SW480 (cell line): ENCODE measurements at places on chromosomes 6 and 20.
A peak's percentile ranks its signal among the peaks of the same experiment; 100 is the strongest.

DNA sequence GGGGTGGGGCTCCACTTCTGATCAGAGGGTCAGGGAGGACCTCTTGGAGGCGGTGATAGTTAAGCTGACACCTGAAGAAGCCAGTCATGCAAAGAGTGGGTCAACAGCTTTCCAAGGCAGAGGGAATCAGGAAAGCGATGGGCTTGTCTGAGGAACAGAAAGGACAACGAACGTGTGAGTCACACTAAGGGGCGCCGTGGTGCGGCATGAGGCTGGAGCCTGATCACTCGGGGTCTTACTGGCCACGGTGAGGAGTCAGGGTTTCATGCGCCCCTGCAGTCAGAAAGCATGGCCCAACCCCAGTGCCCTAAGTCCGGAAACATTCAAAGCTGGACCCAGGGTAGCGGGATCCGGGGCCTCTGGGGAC is 50.6 kb upstream of the SLC32A1 start:
- DNase-seq: no peak

DNA sequence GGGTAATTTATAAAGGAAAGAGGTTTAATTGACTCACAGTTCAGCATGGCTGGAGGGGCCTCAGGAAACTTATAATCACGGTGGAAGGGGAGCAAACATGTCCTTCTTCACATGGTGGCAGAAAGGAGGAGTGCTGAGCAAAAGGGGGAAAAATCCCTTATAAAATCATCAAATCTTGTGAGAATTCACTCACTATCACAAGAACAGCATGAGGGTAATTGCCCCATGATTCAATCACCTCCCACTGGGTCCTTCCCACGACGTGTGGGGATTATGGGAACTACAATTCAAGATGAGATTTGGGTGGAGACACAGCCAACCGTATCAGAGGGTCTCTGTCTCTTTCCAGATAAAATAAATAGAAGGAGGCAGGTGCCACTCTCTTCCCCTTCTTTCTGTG is 48.7 kb downstream of the TNFAIP3 start:
- DNase-seq: no peak

DNA sequence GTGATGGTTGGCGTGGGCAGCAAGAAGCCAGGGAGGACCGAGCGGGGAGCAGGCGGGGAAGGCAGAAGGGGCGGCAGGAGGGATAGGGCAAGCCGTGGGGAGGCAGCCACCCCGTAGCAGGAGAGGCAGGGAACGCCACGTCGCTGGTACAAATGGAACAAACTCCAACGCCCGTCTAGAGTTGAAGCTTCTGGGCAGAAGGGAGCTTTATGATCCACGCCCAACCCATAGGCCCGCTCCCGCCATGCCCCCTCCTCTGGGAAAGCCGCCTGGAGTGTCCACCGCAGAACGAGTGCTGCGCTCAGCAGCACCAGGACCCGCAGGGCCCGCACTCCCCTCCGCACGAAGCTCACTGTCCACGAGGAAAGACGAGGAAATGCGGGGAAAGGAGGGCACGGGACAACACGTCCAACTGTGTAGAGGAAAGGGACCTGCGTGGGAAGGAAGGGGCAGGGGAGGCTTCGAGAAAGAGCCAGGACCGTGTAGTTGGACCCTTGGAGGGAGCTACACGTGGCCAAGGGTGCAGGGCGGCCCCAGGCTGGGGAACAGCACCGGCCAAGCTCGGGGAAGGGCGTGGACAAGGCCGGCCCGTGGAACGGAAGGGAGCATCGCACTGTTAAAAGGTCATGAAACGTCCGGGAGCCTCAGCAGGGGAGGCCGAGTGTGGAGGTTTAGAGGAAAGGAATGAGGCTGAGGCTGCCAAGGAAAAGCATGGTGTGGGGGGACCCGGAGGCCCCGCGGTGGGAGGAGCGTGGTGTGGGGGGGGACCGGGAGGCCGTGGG is 204.0 kb downstream of the DLL1 start:
- DNase-seq: no peak

DNA sequence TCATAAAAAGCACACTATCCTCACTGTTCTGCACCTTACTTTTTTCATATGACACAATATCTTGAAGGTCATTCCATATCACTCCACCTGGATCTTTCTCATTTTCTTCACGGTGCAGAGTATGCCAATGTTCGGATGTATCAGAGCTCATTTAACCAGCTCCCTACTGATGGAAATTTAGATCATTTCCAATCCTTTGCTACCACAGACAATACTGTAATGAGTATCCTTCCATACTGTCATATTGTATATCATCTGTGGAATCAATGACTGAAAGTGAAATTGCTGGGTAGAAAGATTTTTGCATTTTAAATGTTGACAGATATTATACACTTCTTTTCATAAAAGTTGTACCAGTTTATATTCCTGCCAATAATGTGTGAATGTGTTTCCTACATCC is 2.2 kb upstream of the RAB44 start:
- DNase-seq: no peak

DNA sequence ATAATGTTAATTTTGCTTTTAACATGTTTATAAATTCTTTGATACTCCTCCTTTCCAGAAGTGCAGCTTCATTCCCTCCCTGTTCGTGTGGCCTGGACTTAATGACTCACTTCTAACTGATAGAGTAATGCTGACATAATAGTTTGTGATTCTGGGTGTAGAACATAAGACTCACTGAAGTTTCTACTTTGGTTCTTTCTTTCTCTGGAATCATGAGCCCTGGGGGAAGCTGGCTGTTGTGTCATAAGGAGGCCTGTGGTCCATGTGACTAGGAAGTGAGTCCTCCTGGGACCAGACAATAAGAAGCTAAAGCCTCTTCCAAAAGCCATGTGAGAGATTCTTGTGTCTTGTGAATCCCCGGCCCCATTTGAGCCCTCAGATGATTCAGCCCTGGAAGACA is 30.5 kb upstream of the HLA-G start:
- no peak for DNase-seq

DNA sequence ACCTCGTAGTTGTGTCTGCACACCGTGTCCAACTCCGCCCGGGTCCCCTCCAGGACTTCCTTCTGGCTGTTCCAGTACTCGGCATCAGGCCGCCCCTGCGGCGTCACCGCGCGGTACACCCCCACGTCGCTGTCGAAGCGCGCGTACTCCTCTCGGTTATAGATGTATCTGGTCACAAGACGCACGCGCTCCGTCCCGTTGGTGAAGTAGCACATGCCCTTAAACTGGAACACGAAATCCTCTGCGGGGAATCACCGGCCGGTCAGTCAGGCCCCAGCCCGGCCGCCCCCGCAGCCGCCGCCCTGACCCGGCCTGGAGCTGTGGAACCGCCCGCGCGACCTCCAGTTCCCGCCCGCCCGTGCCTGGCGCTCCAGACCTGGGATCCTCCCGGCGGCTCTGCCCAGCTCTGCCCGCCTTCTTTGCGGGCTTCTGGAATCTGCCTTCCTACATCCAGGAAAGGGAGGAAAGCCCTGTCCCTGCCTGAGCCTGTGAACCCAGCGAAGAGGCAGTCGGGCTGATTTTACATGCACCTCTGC is 1.6 kb downstream of the HLA-DQB1 start:
- peak; percentile 24 for DNase-seq

GRCh38 chr6:142746524-142746923 is 198.5 kb downstream of the HIVEP2 start:
- DNase-seq: peak; percentile 8

DNA sequence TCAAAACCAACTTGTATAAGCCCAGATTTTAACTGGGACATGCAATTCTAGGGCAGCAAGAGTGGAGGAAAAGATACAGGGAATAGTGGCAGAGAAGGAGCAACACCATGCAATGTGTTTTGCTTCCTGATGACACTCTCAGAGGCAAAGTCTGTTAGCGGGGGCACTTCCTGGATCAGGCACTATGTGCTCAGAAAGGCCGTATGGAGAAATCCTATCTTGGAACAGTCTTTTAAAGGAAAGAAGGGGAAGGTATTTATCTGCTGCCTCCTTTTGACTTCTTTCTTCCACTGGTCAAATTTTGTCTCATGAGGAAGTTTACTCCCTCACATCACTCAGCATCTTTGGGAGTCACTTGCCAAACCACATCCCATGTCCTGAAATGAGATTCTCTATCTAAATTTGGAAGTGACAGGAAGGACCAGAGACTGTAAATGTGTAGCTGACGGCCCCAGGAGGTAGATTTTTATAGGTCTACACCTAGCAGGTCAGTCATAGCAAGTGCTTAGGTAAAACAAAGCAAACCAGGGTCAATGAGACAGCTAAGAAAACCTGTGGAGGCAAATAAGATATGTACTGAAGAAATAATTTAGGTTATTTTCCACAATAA is 91.7 kb upstream of the ELOVL5 start:
- no peak for DNase-seq
